ENCODE measurements at places on chromosomes 1 and 21.

- DNase-seq: peak; percentile 67
These were observed 21.6 kb upstream of the C1orf159 start for GRCh38 chr1:1137256-1138045.

DNA sequence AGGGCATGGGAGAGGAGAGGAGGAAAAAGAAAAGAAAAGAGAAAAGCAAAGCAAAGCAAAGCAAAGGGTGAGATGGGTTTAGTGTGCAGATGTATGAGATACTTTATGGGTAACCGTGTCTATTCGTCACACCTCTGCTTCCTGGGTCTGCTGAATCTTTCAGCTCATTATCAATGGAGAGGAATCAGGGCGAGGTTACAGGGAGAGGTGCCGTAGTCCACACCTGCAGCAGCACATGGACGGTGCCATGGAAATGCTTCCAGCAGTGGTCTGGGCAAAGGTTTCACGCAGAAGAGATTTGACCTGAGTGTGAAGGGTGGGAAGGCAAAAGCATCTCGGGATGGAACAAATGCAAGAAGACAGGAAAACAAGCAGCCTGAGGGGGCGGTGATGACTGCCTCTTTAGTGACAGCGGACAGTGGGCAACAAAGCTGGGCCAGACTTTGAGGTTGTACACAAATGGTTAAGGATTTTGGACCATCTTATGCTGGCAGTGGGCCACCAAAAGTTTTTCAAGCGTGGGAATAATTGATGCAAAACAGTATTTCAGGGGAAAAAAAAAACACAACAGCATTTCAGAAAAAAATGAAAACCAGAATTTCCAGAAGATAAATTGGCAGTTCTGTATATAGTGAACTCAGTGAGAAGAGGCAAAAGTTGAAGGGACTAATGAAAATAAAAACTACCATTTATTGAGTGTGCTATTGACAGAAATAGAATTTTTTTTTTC lies 19.5 kb upstream of the SRP9 start:
- DNase-seq: no peak

DNA sequence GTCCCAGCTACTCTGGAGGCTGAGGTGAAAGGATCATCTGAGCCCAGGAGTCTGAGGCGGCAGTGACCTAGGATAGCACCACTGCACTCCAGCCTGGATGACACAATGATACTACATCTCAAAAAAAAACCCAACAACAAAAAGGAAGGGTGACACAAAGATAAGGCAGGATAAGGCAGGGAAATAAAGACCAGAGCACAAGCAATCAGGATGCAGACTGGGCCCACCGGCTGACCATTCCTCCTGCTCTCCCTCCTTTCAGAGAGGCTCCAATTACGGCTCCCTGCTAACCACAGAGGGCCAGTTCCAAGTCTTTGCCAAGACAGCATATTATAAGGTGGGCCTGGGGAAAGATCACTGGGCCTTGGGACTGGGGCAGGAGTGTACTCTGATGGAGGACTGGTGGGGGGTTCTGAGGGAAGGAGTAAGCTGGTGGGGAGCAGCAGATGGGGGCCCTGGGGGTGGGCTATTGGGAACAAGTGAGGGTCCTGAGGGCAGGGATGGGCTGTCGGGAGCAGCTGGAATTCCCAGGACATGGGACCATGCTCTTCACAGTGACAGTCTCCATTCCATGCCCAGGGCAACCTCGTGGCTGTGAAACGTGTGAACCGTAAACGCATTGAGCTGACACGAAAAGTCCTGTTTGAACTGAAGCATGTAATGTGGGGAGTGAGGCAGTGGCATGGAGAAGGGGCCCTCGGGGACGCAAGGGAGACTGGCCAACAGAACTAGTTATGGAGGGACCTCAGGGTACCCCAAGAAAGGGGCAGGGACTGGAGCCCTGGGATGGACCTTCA lies 7.3 kb downstream of the NPR1 start:
- no peak for DNase-seq

- DNase-seq: no peak
These were observed 43.4 kb downstream of the PARP1 start for GRCh38 chr1:226364514-226364899.

DNA sequence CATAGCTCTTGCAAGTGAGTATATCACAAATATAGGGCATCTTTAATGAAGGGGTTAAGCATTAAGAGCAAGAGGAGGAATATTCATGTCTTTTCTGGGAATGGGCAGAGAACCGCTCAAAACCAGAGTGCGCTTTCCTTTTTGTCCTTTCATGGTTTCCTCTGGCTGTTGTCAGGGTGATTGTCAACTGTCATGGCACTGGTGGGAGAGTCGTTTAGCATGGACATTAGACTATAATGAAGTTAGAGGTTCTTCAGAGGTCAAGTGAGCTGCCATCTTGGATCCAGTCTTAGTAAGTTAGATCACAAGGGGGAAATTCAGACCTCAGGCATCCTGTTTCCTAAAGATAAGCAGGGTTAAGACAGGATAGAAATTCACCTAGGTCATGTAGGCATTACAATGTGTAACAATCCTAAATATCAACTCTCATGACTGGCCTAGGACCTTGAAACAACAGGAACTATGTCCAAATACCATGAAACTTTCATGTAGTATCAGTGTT lies 12.1 kb upstream of the COA6 start:
- no peak for DNase-seq

- peak; percentile 55 for DNase-seq
These were observed at the start of gene ADARB1 for GRCh38 chr21:45074048-45074817. TSS of gene ADARB1 (plus strand) at chr21:45074580. CDS start at chr21:45171657, 97,077 bp downstream.

Measured in CD8-positive, alpha-beta memory T cell (primary cell).